ENCODE measurements at places on chromosomes 12 and 14.

- DNase-seq: peak; percentile 32
Measured at GRCh38 chr14:83300476-83301064, 1766.9 kb upstream of the SEL1L start.

DNA sequence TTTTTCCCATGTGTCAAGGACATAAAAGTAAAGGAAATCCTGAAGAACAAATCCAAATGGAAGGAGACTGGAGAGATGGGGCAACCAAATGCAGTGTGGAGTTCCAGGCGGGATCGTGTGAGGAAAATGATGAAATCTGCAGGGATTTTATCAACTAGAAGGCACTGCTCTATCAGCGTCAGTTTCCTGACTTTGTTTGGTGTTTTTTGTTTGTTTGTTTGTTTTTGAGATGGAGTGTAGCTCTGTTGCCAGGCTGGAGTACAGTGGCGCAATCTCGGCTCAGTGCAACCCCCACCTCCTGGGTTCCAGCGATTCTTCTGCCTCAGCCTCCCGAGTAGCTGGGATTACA, 43.3 kb upstream of the GPR132 start:
- no peak for DNase-seq

- no peak for DNase-seq
Measured at GRCh38 chr14:90061685-90062126, at the start of gene KCNK13. TSS of gene KCNK13 (plus strand) at chr14:90061994. CDS start at chr14:90062206, 212 bp downstream.

DNA sequence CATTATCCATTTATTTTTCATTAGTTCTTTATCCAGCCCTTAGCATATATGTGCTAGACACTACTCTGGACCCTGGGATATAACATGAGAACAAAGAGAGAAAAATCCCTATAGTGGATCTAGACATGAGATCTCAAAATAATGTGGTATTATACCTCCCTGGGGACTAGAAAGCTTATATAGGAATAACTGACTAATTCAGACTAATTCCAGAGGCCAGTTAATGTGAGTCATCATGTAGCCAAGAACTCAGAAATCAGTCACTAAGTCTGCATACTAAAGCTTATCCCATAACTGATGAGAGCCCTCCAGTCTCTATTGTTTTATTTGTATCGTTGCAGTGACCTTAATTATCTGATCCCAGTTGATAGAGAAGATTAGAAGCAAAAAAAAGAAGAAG, 267.1 kb upstream of the RGS6 start:
- no peak for DNase-seq

- no peak for DNase-seq
Measured at GRCh38 chr14:70886421-70887206, 20.6 kb upstream of the PCNX1 start.

GRCh38 chr12:45282411-45282810, 66.5 kb downstream of the ANO6 start:
- no peak for DNase-seq

DNA sequence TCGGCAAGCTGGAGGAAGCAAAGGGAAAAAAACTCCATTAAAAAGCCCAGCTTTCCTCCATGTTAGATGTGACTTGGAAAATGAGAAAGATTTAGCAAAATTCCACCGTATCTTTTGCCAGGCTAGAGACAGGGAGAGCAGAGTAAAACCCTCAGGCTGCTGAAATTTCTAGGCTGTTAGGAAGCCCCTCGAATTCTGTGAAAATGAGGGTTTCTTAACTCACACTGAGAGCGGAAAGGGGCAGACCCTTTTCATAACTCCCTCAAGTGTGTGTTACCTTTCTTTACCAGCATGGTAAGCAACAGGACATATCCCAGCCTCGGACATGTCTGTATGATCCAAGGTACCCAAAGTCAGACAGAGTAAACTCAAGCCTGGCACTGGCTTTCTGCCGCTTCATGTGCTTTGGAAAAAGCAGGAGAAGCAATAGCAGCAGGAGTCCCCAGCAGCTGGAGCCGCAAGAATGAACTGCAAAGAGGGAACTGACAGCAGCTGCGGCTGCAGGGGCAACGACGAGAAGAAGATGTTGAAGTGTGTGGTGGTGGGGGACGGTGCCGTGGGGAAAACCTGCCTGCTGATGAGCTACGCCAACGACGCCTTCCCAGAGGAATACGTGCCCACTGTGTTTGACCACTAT, at the start of gene RHOJ:
Gene RHOJ (plus strand): TSS at position 37 of the 637 bp plus-strand sequence. CDS start 427 bp downstream, at position 464.
- DNase-seq: no peak

GRCh38 chr12:24560831-24561271, 388.1 kb downstream of the BCAT1 start:
- no peak for DNase-seq

- no peak for DNase-seq
Measured at GRCh38 chr14:100403802-100404365, 80.7 kb downstream of the SLC25A47 start.

DNA sequence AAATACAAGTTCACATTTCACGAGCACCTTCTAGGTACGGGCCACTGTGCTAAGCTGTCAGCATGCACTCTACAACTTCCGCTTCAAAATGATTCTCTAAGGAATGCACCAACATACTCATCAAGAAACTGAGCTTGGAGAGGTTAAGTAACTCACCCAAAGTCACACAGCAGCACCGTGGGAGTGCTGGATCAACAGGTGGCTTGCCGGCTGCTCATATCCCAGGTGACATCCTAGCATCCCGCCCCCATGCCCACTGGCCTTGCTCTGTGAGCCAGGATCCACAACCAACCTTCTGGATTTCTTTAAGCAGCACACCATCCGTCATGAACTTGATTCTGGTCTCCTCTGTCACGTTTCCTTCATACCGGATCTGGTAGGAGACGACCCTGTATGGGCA, 16.7 kb downstream of the DHX37 start:
- no peak for DNase-seq

DNA sequence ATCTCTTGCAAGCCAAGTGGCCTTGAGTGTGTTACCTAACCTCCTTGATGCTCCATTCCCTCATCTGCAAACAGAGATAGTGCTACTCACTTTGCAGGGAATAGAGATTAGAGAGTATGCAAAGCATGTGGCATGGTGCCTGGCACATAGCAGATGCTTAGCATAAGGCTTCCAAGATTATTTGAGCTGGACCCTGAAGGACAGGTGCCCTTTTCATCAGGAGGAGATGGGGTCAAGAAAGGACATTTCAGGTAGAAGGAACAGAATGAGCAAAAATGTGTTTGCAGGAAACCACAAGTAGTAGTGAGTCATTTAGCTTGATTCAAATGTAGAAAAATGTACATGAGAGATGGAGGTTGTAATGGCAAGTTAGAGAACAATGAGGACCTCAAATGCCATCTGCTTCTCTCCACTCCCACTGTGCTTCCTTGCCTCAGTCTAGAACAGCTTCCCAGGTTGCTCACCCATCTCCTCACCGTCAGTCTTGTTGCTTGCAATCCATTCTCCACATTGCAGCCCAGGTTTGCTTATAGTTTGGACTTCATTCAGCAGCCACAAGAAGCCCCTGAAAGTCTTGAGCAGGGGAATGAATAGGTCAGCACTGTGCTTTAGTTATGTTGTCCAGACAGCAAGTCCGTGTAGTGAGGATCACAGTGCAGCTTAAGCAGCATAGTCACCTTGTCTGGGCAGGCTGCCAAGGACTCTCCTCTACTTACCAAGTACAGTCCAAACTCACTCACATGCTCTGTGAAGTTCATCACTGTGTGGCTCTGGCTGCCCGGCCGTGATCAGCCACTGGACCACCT, 536.3 kb upstream of the CCDC196 start:
- DNase-seq: no peak

GRCh38 chr14:51020024-51020710, 74.7 kb downstream of the TRIM9 start:
- no peak for DNase-seq

DNA sequence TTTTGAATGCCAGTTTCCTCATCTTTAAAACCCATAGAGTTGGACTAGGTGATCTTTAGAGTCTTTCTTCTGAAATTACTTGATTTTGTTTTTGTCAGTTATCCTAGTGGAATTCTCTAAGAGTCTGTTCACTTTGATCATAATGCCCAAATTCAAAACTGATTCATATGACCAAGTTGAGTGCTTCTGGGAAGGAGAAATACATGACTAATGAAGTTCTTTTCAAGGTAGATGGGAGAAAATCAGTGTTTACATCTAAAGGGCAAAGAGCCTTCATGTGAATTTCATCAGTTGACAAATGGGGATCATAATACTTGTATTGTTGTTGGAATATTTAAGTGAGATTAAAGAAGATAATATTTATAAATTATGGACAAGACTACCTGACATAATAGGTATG, 53.2 kb downstream of the ERC1 start:
- DNase-seq: no peak
